RKO (cell line): ENCODE measurements at places on chromosomes 1 and 21.

GRCh38 chr1:93081716-93082115 lies 2.6 kb downstream of the MTF2 start:
- peak; percentile 58 for DNase-seq

DNA sequence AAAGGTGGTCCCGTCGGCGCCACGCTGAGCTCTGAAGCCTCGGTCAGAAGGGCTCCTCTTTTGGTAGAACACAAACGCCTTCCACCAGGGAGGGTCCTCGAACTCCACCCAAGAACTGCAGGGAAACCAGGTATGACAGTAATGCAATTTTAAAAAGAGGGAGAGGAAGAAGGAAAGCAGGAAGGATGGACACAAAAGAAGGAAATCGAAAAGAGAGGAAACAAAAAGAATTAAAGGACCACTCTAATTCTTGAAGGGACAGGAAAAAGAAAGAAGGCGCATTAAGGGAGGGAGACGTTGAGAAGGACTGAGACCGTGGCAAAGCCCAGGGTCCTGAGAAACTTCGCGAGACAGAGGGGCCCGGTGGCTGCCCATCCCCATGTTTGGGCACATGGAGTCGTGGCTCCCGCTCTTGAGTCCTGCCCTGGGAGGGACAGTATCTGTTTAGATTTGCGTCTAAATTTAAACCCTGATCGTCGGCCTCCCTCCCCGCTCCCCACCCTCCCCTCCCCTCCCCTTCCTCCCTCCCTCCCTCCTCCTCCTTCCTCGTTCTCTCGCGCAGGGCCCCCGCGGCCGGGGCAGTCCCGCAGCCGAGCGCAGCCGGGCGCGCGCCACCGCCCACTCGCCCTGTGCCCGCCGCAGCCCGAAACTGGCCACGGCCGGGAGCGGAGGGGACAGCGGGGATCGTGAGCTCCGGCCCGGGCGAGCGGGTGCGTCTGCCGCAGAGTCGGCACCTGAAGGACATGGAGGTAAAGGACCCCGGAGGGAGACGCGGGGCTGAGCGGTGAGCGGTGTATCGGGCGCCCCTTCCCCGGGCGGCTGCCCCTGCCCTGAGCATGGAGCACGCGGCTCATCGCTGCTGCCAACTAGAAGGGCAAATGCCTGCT lies at the start of gene RCSD1:
TSS of gene RCSD1 (plus strand) at position 552 of the 887 bp plus-strand sequence. CDS start at position 744, 192 bp downstream.
- no peak for DNase-seq

- no peak for DNase-seq
Observed at GRCh38 chr1:152864443-152864842, 4.6 kb downstream of the LCE7A start.

DNA sequence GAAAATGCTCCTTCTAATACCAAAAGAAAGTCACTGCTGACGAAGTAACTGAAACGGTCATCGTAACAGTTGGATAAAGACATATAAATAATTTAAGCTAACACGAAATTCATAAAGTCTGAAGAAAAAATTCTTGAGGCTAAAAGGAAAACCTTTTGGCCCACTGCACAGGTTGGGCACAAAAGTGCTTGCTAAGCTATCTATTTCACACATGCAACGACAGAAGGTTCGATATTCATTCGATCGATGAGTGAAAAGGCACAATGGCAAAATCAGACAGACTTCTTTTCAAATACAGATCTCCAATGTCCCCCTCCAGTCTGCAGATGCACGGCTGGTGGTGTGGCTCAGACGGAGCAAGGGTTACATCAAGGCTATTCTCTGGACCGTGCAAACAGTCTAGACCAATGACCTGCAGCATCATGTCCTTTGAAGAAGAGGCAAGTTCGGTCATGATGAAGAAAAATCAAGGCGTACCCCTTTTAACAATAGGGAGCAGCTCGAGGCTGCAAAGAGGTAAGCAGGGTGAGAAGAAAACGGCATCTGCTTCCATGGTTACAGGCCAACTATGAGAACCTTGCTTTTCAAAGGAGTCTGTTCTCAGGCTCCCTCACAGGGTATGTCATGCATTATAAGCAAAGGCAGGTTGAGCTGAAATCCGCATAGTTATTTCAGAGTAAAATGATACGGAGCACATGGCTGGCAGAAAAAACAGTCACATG lies 579.6 kb downstream of the USP25 start:
- DNase-seq = no peak

DNA sequence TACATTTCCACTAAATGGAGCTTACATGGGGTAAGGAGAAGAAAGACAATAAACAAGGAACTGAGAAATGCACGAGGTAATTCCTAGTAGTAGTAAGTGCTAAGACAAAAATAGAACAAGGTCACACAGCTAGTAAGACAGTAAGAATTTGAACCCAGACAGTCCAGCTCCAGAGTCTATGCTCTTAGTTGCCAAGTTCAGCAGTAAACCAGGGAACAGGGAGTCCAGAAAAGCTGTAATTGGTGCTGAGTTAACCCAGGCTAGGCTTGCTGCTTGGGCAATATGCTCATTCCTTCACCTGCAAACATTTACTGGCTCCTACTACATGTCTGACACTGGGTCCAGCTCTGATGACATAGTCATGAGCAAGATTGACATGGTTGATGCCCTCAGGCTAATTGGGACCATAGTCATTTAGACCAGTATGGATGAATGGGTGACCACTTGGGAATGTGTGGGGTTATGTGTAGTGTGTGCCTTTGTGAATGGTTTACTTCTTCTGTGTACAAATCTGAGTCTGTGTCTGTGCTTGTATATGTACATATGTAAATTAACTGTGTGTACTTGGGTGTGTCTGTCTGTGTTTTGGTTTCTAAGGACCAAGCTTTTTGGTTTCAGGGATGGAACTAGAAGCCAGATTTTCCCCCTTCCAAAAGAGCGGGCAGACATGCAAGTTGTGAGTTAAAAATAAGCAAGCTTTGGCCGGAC lies 2.0 kb downstream of the GPX7 start:
- DNase-seq = peak; percentile 5
